ENCODE measurements at places on chromosomes 2 and 18.

GRCh38 chr2:2879071-2879470 lies 498.5 kb downstream of the EIPR1 start:
- no peak for DNase-seq

DNA sequence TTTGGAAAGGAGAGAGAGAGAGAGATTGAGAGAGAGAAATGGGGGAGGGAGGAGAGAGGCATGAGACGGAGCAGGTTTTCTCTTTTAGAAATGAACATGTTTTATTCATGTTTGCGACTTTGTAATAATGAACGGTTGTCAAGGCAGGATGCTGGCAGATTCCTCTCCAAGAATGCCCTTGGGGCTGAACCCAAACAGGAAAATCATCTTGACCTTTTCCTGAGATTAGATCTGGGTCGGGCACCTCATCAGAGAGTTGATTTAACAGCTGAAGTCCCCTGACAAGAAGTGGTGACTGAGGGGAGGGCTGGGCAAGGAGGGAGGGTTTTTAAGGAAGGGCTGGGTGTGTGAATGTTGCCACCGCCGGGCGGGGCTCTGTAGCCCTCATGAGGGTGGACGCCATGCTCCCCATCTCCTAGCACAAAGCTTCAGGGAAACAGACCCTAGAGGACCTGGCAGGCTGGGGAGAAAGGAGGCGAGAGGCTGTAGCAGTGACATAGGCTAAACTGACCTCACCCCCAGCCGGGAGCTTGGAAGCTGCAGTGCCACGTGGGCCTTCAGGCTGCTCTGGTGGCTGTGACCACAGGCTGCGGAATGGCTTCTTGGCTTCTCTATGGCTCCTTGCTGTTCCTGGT lies 60.0 kb downstream of the LIPG start:
- DNase-seq: no peak

DNA sequence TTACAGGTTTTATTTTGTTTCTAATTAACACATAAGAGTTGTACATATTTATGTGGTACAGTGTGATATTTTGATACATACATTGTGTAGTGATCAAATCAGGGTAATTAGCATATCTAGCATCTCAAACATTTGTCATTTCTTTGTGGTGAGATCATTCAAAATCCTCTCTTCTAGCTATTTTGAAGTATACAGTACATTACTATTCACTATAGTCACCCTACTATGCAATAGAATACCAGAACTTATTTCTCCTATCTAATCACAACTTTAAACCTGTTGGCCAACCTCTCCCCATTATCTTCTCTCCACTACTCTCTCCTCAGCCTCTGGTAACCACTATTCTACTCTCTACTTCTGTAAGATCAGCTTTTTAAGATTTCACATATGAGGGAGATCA lies 325.8 kb downstream of the CYP26B1 start:
- DNase-seq: no peak

DNA sequence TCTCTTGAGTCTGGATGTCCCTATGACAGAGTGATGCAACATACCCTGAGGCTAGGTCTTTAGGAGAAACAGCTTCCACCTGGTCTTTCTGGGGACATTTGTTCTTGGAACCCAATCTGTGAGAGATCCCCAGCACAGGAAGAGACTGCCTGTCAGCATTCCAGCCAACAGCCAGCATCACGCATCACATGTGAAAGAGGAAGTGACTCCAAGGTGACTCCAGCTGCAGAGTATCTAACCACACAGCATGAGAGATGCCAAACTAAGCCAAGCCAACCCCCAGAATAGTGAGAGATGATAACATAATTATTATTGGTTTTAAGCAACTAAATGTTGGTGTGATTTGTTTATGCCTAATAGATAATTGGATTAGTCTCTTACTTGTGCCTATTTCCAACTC lies 35.7 kb downstream of the C18orf63 start:
- DNase-seq: no peak

DNA sequence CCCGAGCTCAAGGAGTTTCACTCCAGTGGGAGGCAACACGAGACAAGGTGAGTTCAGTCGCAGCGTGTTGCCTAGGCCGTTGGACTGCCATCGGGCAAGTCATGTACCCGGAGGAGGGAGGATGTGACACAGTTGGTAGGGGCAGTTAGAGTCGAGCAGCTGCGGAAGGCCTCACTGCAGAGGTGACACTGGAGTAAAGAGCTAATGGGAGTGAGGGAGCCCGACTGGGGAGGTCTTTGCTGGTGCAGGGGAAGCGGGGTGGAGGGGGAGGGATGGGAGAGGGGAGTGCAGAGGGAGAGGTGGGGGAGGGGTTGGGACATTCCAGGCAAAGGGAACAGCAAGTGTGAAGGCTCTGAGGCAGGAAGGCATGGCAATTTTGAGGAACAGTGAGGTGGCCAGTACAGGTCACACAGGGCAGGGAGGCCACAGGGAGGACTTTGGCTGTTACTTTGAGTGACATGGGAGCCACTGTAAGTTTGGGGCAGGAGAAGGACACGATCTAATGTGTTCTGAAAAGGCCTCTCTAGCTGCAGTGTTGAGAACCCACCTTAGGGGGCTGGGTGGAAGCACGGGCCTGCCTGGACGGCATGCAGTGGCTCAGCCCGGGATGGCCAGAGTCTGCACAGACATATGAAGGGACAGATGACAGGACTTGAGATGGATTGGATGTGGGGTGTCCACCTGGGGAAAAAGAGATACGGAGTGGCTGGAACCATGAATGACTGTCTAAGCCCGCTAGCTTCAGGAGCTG lies 61.1 kb downstream of the KCNF1 start:
- DNase-seq: no peak

DNA sequence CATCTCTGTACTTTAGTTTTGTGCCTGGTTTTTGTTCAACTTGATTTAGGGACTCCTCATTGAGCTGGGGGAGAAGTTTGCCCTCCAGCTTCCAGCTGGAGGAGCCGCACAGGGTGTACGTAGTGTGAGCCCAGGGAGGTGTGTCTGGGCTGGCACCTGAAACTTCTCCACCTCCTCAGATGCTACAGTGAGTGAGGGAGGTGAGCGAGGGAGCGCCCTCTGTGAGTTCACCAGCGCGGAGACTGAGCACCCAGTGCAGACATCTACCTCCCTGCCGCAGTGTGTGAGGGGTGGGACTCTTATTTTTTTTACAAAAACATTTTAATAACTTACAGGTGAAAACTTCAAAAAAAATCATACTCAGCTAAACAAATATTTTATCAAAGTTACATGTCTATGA lies 204.2 kb upstream of the HS6ST1 start:
- no peak for DNase-seq

DNA sequence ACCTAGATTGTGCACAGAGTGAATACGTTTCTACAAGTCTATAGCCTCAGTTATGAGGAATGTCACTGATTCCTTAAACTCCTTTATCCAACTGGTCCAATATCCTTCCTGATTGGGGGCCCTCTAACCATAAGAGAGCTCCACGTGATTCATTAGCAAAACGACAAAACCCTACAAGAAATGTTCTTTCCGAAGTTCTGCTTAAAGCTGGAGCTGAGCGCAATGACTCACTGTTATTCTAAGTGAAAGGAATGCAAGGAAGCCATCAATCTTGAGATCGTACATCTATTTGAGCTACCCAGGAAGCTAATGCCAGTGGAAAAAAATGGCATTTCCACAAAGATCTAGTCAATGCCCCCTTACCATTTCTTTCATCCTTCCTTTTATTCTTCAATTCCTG lies 354.9 kb upstream of the CDH20 start:
- no peak for DNase-seq

- no peak for DNase-seq
These were observed 100.4 kb upstream of the REG3A start for GRCh38 chr2:79259959-79260358.

DNA sequence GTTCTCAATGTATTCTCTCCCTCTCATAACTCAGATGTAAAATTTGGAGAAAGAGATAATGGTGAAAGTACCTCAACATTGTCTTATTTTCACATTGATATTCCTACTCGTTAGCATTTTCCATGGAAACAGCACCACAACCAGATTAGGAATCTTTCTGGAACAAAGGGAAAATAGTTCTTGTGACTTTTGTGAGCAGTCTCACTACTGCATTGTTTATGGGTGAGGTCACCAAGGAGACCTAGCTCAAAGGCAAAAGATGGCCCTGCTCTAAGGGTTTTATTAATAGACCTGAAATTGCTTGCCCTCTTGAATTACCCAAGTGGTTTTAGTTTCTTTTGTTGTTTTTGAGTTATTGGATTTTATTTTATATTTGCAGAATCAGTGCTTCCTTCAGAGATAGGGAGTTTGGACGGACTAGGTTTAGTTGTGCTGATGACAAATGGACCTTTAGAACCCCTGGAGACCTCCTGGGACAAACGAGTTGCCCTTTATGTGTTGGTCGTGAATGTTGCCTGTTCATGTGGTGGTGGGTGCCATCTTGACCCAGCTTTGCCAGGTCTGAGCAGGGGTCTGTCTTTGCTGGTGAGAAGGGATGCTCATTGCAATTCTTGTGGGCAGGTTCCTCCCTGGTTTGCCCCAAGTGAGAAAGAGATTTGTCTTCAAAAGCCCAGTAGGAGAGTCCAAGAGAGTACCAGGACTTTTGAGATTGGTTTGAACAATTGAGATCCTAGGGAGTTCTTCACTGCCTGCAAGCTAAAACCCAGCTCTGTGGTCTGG lies 58.1 kb downstream of the INPP4A start:
- DNase-seq: no peak

DNA sequence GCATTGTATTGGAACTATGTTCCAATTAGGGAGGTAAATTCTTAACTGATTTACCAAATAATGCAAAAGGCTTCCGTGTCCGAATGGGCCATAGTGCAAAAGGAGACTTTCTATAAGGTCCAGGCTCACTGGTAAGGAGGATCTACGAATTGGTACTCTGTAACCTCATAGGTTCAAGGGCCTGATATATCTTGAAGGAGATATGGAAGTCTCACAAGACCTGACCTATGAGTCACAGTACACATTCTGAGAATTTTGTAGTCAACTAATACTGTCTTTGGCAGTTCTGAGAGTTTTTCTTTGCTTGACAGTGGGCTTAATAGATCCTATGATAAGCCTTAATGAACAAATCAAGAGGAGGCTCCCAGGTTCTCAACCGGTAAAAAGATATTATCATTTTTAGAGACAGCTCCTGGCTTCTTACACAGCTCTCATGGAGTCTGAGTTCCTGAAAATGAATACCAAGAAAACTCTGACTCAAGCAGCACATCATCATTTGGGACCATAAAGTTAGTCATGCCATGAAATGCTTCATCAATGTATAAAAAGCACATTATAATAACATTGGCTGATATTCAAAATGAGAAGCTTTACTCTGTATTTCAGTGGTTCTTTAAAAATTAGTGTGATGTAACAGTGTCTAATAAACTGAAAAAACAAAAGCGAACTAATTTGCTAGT lies 1275.2 kb upstream of the CRIM1 start:
- DNase-seq: no peak

DNA sequence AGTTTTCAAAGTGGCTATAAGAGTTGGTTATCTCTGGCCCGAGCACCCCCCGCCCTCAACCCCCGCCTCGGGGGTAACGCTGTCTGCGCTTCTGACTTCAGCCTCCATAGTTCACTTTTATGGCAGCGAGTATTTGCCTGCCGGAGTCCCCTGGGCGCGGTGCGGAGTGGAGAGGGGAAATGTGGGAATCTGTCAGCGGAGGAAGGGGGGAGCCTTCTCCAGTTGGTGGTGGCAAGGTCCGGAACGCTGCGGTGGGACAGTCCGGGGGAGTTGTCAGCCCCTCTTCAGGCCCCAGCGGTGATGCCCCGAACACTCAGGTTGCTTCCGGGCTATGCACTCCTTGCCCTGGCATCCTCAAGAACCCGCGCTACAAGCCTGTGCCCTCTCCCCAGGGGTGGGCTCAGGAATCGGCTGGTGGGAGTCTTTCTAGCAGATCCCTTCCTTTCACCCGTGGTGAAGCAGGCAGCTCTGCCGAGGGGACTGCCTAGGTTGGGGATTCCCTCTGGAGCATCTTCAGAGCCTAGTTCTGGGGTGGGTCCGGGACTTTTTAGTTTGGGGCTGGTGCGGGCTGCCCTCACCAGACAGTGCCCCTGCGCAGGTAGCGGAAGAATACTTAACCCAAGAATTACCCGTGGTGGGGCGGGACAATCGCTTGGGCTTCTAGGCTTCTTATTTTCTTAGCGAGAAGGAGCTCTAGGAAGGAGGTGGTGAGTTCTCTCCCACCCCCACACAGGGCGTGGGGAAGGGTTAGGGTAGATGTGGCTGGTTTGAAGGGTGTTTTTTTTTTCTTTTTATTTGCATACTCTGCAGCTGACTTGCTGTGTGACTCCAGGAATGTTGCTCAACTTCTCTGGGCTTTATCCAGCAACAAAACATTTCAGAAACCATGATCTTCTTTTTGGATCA lies 1.6 kb downstream of the ATOH8 start:
- DNase-seq: no peak

DNA sequence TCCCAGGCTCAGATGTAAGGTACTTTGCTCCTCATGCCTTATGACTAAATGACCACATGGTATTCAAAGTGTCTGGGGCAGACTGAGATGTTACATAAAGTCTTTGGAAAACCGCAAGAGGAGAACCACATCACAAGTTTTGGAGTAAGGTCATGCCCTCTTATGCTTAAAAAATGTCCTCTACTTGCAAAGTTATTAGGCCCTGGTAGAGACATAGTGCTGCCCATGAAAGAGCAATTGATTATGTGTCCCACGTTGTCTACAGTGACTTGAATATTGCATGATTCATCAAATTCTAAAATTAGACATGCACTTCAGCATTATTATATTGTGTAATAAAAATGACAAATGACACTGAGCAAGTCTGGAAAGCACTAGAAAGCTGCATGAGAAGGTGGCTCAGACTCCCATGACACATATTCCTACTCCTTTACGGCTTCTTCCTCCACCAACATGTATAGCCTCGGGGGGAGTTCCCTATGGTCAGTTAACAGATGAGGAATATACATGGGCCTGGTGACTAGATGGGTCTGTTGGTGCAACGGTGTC lies 602.6 kb upstream of the VRK2 start:
- no peak for DNase-seq

Measured in central memory CD4-positive, alpha-beta T cell (primary cell).